ENCODE measurements at places on chromosomes 3 and 15.

DNA sequence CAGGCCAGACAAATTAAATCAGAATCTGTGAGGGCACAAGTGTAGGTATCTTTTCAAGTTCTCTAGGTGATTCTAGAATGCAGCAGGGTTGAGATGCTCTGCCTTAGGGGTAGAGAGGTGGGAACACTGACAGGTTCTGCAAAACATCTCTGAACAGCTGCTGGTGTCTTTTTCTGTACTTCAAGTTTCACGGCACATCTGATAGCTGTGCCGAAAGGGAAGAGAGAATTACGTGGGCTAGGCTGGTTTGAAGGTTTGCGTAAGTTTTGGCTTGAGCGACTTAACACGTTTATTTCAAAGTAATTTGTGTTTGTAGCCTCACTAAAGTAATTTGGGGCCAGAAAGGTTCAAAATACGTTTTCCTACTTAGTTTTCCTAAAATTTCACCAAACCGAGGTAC lies 22.5 kb downstream of the PXK start:
- no peak for DNase-seq

GRCh38 chr3:123688241-123688747 lies 103.4 kb upstream of the HACD2 start:
- DNase-seq, result no peak

DNA sequence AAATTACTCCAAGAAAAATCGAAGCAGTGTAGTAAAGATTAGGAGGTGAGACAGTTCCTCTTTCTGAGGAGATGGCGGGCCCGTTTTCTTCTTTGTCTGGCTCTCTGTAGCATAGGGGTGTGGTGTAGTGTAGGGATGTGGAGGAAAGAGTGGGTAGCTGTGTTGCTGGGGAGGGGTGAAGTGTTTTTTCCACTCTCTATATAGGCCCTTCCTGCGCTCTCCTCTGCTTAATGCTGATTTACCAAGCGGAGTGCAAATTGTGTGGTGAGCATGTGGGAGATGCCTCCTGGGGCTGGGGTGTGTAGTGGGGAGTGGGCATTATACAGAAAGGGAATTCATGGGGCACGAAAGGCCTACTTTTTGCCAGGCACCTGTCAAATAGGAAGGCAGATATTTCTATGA lies 94.9 kb downstream of the ST6GAL1 start:
- peak; percentile 32 for DNase-seq

DNA sequence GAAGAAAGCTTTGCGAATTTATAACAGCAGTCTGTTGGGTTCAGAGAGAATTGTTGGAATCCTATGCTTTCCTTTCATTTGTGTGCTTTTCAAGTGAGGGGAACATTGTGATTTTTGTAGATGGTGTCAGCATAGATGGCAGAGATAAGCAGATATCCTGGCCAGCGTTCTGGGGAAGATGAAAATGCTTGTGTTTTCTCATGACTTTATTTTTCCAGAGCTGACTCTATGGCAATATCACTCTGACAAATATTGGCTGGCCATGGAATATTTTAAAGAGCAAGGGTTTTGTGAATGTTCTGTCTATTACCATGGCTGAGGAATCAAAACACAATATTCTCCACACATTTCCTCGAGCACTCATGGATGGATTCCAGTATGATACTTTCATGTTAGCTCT lies 108.8 kb downstream of the MITF start:
- DNase-seq, result no peak

DNA sequence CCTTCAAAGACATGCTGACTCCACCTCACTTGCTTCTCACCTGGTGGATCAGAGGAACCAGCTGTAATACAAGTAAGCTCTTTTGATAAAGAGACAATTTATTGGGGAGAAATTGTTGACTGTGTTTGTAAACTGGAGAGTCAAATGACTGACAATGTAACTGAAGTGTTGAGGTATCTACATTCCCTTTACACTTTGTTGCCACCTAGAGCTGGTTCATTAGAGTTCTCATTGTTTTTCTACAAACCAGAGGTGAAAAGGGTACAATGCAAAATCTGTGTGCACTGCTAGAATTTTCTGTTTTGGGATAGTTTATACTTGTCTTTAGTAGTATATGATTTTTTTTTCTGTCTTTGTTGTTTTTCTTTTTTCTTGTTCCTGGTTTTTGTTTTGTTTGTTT lies 8.7 kb upstream of the LRRC58 start:
- no peak for DNase-seq

GRCh38 chr3:19012846-19013245 lies 135.5 kb upstream of the KCNH8 start:
- DNase-seq, result no peak

DNA sequence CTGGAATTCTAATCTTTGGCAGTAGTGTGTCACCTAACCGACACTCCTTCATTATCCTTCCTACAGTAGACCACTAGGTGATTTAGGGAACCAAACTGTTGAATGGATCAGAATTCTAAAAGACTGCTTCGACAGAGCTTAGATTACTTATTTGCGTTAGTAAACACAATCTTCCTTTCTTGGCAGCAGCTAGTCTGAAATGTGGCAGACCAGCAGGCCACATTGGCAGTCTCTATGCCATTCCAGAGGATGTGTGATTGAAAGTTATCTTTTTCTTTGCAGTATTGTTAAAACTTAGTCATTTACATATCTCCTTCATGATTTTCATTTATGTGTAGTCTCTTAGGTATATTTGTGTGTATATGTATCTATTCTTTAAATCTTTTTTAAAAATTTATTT lies 23.6 kb downstream of the MBNL1 start:
- DNase-seq, result no peak

GRCh38 chr3:98796334-98796733 lies 33.2 kb downstream of the ST3GAL6 start:
- DNase-seq, result no peak

- peak; percentile 94 for DNase-seq
Observed at GRCh38 chr3:48898383-48899234, at the start of gene SLC25A20. SLC25A20 (minus strand) TSS chr3:48898882; CDS start chr3:48898794, 88 bp downstream.

DNA sequence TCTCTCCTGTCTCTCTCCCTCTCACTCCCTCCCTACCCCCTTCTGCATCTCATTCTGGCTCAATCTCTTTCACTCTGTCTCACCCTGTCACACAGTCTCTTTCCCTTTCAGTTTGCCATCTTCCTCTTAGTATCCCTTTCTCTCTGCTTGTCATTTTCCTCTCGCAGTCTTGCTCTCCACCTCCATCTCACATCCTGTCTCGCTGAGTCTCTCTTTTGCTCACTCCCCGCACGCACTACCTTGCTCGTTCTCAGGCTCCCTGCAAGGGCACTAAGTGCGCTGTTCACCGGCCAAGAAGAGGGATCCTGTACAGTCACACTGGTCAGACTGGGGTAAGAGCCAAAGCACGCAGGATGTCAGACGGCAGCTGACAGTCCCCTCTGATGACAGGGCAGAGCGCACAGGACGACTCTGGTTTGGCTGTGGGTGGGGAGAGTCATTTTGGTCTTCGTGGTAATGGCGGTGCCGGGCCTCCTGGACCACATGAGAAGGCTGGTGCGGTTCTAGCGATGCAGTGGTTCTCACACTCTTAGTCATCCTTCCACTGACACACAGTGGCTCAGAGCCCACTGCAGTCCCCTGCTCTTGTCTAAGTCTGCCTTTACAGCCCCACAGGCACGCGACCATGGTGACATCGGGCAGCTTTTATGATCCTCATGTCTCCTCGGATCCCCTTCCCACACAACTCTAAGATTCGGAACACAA lies 356.8 kb downstream of the FOXP1 start:
- DNase-seq, result peak; percentile 87

DNA sequence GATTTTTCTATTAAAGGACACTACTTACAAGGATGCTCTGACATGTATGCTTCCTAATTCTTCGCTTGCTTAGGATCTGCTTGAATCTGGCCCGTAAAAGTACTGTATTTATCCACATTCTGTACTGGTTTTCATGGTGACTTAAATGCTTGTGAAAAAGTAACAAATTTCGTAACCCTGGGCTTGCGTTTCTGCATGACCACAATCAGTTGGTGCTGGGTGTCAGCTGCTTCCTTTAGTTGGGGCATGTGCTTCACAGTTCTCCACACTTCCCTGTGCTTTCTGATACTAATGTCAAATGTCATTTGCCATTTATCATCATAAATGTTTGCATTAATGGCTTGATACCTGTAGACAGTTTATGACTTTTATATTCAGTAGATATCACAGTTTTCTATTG lies 218.4 kb upstream of the MLF1 start:
- DNase-seq, result no peak

- no peak for DNase-seq
Observed at GRCh38 chr3:164235289-164236028, 842.8 kb downstream of the SI start.

DNA sequence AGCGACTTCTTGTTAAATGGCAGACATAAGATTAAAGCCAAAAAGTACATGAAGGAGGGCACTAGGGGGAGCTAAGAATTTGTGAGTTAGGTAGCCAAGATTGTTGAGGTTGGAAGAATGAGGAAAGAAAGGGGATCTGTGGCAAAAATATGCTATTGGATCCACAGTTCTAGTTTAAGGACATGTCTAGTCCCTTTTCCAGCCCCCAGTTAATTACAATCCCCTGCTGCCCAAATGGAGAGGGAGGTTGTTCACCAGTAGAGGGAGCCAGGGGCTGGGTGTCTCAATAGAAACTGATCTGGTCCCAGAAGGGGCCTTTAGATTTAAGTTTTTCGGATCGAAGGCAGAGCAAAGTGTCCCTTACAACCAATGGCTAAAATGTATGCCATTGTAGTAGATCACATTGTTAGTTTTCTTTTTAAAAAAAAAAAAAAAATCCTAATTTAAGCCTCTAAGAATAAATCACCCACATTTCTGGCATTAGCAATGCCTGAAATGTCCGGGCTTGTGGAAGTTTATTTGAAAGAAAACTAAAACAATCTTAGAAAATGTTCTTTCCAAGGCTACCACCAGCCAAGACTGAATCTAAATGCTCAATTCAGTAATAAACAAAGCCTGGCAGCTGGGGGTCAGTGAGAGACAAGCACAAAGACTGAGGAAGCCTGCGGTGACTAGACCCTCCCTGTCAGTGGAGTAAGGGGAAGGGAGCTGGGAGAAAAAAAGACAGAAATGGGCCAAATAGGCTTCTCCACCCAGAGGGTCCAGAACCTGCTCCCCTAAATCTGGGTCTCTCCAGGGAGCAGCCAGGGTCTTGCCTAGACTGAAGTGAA lies 7.1 kb downstream of the COL8A1 start:
- DNase-seq, result no peak

GRCh38 chr15:33149919-33150318 lies 44.6 kb downstream of the FMN1 start:
- DNase-seq, result no peak

GRCh38 chr3:61184956-61185355 lies 66.3 kb downstream of the FHIT start:
- DNase-seq, result no peak

DNA sequence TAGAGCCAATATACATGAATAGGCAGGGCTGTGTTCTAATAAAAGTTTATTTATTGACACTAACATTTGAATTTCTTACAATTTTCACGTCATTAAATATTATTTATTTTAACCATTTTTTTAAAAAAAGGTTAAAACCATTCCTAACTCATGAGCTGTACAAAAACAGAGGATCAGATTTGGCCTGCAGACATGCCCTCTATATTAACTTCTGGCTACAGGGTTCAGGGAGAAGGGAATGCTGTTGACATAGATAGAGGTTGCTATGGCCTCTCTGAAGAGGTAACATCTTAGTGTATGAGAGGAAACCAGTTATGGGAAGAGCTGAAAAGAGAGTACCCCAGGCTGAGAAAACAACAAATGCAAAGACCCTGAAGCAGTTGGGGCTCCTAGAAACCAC lies 19.1 kb upstream of the RAP2B start:
- no peak for DNase-seq

DNA sequence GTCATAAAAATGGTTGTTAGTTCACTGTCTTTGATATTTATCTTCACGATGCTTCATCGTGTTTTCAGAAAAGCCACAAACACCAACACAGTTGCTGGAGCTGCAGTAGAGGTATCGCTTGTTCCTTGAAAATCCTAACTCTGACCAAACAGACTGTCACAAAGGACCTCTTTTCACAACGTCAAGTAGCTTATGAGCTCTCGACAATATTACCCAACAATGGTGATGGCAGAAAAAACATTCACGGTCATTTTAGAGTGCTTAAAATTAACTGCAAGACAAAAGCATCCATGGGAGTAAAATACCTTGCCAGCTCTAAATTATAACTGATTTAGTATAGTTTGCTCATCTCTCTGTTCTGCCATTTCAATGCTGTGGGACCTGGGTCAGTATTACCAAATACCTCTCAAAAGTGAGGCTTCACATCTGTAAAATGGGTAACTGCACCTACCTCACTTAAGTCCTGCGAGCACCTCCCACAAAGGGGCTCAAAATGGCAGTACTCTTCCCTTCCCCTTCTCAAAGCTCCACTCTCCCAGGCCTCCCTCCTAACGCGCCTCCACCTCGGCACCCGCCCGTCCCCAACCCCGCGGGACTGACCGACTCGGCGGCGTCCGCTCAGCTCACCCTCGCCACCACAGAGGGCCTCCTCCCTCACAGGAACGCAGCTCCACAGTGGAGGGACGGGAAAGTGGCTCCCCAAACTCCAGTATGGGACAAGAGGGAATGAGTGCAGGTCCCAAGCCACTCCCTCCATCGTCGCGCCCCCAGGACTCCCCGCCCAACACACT lies 546 bp downstream of the TRIM59 start:
- DNase-seq, result no peak

DNA sequence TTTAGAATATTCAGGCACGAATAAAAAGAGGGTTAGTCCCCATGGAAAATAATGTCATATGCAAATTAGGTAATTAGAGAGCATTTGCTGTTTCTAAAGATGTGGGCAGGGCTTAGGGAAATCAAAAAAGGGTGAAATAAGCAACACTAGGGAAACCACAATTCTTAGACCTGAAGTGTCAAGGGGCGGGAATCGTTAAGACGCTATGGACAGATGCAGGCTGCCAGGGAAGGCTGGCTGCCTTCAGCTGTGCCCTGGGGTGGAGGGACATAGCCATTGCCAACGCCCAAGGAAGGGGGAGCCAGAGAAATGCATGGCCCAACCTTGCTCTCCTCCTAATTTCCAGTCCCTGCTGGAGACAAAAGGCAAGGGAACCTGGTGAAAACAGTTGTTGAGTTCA lies 141.7 kb upstream of the PROK2 start:
- DNase-seq, result no peak

DNA sequence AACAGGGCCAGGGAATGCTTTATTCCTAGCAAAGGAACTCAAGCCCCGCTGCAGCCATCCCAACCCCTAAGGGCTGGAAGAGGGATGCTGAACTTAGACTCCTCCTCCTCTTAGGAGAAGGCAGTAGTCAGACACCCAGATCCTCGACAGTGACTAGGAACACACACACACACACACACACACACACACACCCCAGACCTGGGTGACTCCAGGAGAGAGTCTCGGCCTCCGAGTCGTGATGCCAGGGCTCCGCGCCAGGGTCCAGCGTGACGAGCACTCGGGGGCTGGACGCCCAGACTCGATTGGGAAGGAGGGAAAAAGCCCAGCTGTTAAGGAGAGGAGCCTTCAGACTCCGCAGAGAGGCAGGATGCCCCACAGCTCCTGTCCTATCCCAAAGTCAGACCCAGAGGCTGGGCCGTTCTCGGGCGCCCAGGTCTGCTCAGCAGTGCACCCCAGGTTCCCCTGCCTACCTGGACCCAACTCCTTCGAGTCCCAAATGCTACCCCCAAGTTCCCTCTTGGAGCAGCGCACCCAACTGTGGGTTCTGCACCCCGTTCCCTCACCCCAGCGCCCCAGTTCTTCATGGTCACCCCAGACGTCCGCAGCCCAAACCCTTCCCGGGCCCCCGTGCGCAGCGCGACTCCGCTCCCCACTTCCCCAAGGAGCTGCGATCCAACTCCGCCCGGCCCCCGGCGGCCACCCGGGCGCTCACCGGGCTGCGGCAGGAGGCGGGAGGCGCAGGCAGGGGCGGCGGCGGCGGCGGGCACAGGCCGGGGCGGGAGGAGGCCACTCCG lies 421 bp downstream of the BMF start:
- peak; percentile 19 for DNase-seq
